Kidney epithelial cell (primary cell): ENCODE measurements at places on chromosomes 13 and 19. TPM values are rescaled to one million over a fixed set of nuclear protein-coding genes. Genes with fewer than 3 reads are reported as not detected.

Gene NFKBIB
- total RNA-seq: 39.0 and 41.7 TPM in 2 replicates

Gene SOX21
- not detected in 2 replicates for total RNA-seq

DNA sequence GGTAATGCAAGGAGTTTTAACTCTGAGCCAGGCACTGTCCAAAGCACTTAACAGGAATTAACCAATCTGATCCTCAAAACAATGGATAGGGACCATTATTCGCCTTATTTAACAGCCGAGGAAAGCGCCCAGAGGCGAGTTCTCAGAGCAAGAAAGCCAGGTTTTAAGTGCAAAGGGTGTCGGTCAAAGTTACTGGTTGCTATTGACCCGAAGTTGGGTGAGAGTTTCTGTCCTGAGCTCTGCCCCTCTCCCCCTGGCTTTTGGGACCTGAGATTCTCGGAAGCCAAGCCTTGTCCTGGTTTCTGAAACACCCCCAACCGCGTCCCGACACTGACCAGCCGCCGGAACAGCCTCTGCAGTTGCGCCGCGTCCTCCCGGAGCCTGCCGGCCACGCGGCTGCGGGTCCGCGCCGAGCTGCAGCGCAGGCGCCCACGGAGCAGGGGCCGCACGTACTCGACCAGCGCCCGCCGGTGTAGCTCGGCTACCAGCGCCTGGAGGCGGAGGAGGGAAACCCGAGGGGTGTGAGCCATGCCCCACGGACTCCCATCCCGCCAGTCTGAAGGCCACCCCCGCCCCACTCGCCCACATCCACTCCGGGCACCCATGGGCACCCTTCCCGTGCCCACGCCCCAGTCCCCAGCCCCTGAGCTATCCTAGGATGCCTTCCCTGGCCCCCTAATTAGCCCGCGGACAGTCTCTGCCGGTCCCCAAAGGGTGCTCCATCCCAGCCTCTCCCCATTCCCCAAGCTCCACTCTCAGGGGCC, 27.8 kb downstream of the EXOC3L2 start:
- DNase-seq: no peak

DNA sequence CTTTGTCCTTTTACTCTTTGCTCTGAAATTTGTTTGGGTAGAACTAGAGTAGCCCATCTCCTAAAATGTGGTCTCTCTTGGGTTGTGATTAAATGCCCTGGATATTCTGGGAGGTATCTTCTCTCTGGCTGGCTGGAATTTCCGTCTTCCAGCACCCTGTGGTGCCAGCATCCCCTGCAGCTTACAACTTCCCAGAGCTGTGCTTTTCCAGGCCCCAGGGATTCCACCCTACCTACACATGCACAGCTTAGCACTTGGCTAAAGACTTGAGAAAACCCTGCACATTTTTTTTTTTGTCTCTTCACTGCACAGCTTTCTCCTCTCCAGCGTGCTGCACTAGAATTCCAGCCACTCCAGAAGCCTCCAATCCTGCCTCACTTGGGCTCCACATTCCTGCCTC, 334.7 kb downstream of the IRS2 start:
- no peak for DNase-seq

GRCh38 chr13:110525328-110526319, 35.9 kb downstream of the RAB20 start:
- DNase-seq: no peak

DNA sequence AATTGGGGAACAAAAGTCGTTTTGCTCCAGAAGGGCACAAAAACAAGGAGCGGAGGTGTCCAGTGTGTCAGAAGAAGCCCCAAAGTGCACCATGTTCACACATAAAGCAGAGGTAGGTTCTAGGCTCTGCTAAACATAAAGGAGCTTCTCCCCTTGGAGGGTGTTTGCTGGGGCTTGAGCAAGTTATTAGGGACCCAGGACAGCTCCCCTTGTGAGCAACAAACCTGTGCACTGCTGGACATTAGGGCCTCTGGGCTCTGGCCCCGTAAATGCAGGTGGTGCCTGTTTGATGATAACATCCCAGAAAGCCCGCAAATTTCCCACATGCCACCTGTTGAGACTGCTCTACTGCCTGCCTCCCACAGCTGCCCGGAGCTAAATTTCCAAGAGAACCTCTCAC, 10.8 kb downstream of the RCN3 start:
- DNase-seq: no peak

DNA sequence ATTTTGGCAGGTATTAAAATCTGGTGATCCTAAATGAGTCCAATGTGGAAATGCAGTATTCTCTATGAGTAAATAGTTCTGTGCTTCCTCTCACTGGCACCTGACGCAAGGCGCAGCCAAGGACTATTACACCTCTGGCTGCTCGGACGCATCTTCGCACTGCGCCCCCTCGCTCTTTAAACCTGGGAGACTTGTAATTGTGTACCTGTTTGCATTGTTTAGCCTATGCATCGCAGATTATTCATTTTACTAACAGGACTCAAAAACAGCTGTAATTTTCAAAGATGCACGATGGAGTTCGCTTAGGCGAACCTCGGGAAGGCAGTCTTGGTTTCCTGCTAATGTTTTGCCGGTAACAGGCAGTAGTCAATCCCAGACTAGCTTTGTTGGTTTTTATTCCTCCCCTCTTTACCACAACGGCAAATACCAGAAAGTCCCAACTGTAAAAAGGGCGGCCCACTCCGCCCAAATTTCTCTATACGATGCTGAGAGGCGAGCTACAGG, 113.2 kb downstream of the KCNRG start:
- no peak for DNase-seq

DNA sequence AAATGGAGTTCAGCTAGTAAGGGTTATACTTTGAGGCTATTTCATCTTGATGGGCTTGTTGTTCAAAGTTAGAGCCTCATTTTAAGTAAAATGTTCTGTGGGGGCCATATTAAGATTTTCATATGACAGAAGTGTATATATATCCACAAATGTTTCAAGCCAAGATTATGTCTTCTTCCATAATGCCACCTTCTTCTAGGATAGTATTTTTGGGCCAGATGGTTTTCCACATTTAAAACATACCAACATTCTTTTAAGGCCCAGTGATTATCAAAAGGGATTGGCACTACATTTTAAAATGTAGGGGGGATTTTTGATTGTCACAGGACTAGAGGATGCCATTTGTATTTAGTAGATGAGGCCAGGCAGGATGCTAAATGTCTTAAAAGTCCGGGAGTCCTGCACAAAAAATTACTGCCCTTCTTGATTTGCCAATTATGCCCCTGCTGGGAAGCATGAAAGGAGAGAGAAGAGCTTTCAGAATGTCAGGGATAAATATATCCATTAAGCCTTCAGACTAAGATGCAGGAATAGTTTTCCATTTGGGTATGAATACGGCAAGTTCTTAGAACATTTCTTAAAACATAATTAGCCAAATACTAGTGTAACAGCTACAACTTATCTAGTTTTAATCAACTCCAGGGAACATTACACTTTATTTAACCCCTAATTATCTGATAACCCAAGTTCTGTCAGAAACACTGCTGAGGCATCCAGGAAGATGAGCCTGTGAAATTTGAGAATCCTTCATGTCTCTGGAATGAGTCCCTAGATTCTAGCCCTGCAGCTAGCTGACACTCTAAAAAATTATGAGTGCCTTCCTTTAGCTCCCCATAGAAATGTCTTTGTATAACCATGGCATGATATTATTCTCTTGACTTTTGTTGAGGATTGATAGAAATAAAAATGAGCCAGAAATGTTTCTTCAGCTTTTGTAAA, 34.0 kb downstream of the ITM2B start:
- no peak for DNase-seq

- no peak for DNase-seq
These were observed 98.8 kb downstream of the TUBGCP3 start for GRCh38 chr13:112489199-112489598.

DNA sequence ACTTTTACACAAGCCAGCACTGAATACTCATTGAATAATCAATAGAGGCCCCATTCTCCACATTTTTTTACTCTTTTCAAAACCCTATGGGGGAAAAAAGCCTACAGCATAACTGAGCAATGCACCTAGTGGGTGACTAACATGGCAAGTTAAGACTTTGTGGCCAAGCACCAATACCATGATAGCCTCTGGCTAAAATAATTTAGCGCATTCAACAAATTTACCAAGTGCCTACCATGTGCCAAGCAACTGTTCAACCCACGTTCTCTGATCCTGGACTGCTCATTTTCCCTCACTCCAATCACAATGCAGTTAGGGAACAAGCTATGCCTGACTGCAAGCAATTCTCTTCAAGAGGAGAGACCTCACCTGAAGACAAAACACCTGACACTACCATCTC, 3.0 kb downstream of the ANKRD10 start:
- DNase-seq: no peak

- DNase-seq: no peak
These were observed 792.5 kb downstream of the DIAPH3 start for GRCh38 chr13:59371229-59371628.

GRCh38 chr13:77377016-77377415, 50.1 kb upstream of the MYCBP2 start:
- DNase-seq: no peak

GRCh38 chr19:6238256-6238642, 41.5 kb downstream of the MLLT1 start:
- DNase-seq: no peak

Gene SHFL
- 32.1 and 35.3 TPM in 2 replicates for total RNA-seq

DNA sequence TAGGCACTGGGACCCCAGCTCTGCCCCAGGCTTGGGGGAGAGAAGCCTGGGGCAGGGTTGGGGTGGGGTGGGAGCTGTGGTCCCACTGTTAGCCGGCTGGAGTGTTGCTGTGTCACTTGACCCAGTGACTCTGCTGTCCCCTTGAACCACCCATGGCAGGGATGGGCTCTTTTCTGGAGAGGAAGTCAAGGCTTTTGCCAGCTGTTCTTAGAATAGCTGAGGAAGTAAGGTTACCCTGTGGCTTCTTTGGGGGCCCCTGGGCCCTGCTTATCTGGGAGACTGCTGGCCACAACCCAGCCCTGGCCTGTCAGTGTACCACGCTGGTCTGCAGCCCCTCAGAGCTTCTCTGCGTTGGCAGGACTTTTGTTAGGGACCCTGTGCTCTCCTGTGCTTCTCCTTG, 9.1 kb downstream of the PNPLA6 start:
- DNase-seq: no peak

GRCh38 chr19:44820648-44821609, 12.0 kb downstream of the BCAM start:
- DNase-seq: no peak

DNA sequence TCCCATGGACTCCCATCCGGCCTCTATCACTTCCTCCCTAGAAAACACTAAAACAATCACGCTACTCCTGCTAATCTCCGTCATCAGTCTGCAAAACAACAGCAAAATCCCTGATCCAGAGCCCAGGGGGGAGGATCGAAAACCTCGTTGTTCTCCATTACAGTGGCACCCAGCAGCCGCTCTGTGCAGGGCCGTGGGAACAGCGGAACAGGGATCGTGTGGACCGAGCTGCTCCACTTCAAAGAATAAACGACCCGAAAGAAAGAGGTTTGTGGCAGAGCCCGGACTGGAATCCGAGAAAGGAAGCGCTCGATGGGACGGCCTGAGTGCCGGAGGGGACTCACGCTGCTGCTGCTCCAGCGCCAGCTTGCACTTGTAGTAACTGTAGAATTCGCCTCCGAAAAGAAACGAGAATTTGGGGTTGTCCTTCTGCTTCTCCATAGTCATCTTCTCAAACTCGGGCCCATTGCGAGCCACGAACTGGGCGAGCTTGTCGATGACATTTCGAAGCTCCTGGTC, 652 bp downstream of the CHERP start:
- DNase-seq: no peak

Gene VSTM2B
- not detected in 2 replicates for total RNA-seq

- DNase-seq: no peak
These were observed 42.6 kb upstream of the GRTP1 start for GRCh38 chr13:113406321-113407102.

Gene DCT
- 0.08 TPM in 1 of 2 replicates, not detected in the other for total RNA-seq

Gene GTF2F2
- 26.8 and 29.5 TPM in 2 replicates for total RNA-seq

Gene SPHK2
- total RNA-seq: 27.9 and 30.3 TPM in 2 replicates

Gene RNF17
- 0.34 and 0.58 TPM in 2 replicates for total RNA-seq

Gene TPTE2
- 0.29 TPM in 1 of 2 replicates, not detected in the other for total RNA-seq

DNA sequence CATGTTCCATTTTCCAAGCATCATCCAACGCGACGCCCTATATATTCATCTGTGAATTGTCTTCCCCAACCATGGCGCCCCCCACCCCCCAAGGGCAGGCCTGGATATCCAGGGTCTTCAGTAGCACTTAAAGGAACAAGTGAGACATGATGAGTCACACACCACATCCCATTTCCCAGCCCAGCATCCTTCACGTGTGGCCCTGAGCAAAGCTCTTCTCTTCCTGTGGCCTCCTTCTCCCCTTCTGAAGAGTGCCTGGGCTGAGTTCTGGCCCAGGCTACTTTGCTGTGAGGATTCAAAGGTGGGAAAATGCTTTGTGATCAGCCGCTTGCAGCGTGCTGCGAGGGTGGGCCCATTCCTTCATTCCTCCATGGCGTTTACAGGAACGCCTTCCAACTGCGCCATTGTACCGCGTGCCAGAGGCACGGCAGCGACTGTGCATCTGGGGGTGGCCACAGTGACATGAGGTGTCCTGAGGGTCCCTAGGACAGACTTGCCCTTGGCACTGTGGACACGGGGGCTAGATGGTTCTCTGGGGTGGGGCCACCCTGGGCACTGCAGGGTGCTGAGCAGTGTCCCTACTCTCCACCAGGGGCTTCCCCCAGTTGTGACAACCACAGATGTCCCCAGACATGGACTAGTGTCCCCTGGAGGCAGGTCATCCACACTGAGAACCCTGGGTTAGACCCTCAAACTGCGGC, 11.7 kb downstream of the PLIN4 start:
- DNase-seq: peak; percentile 9

- DNase-seq: no peak
These were observed 64.5 kb upstream of the ZNF724 start for GRCh38 chr19:23314505-23315251.

- peak; percentile 81 for DNase-seq
These were observed 565.7 kb downstream of the EFNB2 start for GRCh38 chr13:105969761-105970160.

- DNase-seq: no peak
These were observed 80.9 kb downstream of the FLT1 start for GRCh38 chr13:28413999-28414398.

- DNase-seq: no peak
These were observed 1531.4 kb upstream of the SLC10A2 start for GRCh38 chr13:104597546-104598180.

- no peak for DNase-seq
These were observed 34.4 kb upstream of the ZNF808 start for GRCh38 chr19:52492994-52493470.

Gene KLF2
- 0.67 and 1.9 TPM in 2 replicates for total RNA-seq

Gene COX7A1
- 1.0 and 1.4 TPM in 2 replicates for total RNA-seq
